ENCODE measurements at places on chromosomes 6 and 20.

DNA sequence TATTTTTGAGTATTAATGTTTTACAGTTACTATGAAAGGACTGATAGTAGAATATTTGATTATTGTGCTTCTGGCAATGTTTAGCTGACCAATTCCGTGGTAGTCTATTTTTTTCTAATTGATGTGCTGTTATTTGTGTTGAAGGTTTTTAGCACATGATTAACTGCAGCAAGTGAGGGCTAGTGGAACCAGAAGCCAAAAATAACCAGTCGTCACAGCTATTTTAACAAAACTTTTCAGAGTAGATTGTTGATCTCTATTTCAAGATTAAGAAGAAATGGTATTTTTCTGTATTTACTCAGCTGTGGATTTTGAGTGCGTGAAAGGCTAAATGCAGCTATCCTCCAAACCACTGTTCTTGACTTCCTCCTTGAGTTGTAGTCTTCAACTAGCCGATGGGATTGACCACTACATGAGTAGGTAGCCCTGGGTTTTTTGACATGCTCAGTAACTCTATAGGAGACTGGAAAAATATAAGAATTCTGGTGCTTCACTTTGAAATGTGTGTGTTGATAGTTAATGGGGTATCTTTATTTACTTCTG lies 258.0 kb downstream of the ZFAND3 start:
- no peak for DNase-seq

GRCh38 chr6:548517-548916 lies 108.4 kb downstream of the HUS1B start:
- no peak for DNase-seq

GRCh38 chr6:27263886-27264285 lies 16.4 kb downstream of the PRSS16 start:
- no peak for DNase-seq

DNA sequence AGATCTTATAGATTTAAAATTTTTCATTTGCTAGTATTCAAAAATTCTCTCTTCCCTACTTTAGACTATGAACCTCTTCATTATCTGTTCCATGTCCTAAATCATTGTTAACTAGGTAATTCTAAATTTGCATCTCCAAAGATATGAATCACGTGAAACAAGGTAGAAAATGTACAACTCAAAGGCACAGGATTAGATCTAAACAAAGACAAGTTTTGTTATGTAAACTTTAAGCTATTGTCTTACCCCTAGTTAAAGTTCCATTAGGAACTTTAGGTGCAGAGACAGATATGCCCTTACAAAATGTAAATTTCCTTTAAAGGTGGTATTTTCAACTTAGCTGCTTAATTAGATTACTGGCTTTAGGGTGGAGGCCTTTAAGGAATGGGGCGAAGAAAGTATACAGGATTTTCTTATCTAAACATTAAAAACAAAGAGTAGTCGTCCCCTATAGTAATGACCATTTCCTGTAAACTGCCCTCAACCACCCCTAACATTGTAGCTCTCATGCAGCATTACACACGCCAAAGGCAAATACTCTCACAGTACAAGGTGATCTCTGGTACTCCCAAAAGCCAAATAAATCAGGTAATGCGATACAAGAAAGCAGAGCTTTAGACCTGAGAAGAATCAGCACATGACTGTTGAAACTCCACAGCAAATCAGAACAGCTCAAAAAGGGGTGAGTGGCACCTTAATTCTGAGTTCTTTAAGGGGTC lies 57.4 kb upstream of the MRAP2 start:
- no peak for DNase-seq

- DNase-seq: peak; percentile 54
Observed at GRCh38 chr20:49851231-49851705, 38.6 kb downstream of the SLC9A8 start.

DNA sequence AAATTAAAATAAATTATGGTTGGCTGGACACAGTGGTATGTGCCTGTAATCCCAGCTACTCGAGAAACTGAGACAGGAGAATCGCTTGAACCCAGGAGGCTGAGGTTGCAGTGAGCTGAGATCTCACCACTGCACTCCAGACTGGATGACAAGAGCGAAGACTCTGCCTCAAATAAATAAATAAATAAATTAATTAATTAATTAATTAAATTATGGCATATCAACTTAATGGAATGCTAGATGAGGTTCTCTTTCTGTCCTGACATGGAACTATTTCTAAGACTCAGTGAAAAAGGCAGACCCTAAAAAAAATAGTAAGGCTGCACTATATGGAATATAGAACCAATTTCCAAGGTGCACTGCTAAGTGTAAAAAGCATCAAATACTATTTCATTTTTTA lies 4.8 kb downstream of the SRPK1 start:
- DNase-seq: no peak

- no peak for DNase-seq
Observed at GRCh38 chr20:23094213-23094896, 8.2 kb upstream of the CD93 start.

DNA sequence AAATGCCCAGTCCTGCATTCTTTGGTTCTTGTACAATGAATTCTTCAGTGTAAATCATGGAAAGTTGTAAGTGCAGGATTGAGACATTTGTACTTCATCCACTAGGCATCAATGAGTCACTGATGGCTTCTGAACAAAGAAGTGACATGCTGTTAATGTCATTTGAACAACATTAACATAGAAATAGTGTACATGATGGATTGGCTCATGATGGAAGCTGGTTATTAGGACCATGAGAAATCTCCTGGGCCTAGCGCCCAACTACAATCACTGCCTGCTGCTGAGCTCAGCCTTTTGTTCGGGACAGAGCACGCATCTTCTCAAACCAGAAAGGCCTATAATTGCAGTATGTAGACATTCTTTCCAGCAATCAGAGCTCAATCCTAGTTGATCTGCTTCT lies 316.8 kb upstream of the TSHZ2 start:
- no peak for DNase-seq

DNA sequence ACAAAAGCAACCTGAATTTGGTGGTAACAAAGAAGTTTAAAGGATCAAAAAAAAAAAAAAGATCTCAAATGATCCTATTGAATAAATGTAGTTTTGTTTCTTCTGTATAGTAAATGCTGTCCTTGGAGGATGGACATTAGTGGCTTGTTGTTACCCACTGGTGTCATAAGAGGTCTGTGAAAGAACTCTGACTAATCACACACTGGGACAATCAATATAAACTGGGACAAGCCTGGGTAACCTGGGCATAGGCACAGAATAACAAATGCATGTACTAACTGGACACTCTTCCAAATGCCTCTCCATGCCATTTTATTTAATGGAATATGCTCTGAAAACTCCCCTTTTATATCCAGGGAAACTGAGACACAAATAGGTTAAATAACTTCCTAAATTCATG lies 241.4 kb downstream of the DOK5 start:
- DNase-seq: no peak

- DNase-seq: no peak
Observed at GRCh38 chr6:15411766-15412165, 165.9 kb downstream of the JARID2 start.

DNA sequence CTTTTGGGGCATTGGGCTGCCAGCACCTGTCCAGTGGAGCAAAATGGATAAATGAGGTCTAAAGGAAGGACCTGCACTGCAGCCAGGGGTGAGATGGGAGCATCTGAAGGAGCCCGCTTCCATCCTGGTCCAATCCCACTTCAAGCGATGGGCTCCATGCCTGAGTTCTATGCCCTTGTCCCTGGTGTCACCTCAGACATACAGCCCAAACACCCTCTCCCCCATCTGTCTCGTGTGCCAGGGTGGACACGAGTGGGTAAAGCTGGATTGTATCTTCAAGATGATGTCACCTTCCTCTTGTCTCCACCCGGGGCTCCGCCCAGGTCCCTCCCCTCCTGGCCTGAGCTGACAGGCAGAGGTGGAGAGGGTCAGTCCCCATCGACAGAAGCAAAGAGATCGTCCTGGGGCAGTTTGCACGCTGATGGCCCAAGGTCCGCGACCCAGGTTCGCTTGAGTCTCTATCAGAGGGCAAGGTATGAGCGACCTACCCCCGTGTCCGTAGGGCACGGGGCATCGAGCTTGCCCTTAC lies 544 bp downstream of the SMIM29 start:
- peak; percentile 66 for DNase-seq

- DNase-seq: no peak
Observed at GRCh38 chr6:1435806-1436205, 46.4 kb downstream of the FOXF2 start.

GRCh38 chr6:115485400-115485799 lies 575.3 kb downstream of the FRK start:
- DNase-seq: no peak

DNA sequence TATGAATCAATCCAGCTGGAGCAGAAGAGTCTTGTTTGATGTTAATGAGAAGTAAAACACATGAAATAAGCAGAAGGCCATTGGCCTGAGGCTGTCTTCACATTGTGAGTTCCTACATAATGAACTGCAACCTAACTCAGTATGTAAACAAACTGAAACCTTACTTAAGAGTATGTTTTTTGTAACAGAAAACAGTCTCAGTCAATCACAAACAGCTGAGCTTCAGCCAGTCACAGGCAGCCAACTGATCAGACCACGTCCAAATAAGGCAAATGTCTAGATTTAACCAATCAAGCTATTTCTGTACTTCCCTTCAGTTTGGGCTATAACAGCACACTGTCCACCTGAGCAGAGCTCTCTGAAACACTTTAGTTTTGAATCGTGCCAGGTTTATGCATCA lies 234.7 kb downstream of the TRDN start:
- DNase-seq: no peak

DNA sequence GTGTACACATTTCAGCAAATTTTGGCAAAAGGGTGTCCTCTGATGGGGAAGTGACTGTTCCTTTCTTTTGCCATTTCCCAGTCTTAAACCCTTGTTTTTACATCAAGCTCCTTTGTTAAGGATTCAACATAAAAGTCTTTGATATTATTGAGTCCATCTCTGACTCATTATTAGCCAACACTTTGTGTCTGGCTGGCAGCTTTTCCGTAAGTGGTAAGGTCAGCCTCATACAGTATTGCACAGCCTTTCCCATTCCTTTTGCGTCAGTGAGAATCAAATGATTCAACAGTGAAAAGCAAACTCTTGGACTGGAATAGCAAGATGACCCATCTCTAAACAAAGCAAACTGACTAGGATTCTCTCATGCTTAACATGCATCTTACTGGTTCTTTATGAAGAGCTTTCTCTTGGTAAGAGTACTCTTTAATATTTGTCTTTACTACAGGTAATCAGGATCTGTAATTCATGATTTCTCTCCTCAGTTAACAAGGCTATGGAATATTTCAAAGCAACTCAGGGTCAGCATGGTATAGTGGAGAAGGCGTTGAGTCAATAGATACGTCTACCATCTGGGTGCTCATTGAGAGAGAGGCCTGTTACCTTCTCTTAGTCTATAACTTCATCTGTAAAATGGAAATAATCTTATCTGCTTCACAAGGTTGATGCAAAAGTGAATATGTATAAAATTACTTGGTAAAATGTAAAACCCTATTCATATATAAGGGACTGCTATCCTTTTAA lies 183.6 kb downstream of the PRL start:
- peak; percentile 53 for DNase-seq

- no peak for DNase-seq
Observed at GRCh38 chr6:15346315-15346714, 100.4 kb downstream of the JARID2 start.

- no peak for DNase-seq
Observed at GRCh38 chr6:132085731-132086130, 134.6 kb upstream of the CCN2 start.

DNA sequence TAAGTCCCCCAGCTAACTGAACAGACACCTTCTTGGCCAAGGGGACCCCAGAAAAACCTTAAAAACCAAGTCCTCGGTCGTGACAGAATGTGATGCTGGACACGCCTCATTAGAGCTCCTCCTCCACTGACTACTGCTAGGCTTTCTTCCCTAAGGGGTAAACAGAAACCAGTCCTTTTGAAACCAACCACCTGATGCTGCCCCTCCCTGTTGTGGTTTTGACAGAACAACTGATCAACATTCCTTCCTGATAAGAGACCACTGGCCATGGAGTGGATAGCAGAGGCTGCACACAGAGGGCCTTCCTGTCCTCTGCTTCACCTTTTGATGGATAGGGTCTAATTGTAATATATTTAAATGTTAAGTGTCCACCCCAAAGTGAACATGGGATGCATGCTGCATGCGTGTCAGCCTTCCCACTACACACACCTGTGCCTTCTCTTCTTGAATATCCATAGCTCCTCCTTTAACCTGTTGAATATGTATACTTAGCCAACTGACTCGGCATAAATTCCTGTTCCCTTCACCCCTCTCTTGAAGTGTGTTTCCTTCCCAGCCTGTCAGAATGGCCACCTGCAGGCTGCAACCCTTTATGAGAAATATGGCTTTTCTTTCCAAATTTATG lies 27.9 kb upstream of the SLC2A12 start:
- no peak for DNase-seq

GRCh38 chr6:103277936-103278335 lies 1581.8 kb downstream of the HACE1 start:
- no peak for DNase-seq

GRCh38 chr20:62083312-62083711 lies 17.6 kb upstream of the TAF4 start:
- no peak for DNase-seq

DNA sequence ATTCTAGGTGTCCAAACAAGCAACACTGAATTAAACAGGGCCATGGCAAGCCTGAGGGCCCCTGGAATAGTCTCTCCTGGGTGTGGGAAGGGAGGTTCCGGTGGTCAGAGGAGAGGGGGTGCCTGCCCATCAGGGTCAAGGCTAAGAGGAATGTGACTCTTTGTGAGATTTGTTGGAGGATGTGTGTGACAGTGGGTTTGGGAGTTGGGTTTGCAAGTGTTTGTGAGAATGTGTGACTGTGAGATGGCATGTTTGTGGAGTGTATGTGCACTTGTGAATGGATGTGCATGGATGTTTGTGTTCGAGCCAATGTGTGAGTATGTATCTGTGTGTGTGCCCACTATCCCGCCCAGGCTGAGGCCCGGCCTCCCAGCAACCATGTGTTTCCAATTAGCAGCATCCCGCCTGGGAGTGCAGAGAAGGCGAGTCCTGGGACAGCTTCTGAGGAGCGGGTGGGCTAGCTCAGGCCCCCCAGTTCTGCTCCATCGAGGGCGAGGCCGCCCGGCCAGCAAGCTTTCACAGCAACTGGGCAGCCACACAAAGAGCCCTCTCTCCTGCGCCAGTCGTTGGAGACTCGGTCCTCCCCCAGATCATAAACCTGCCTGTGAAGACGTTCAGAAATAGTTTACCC lies 12.6 kb downstream of the FOXC1 start:
- no peak for DNase-seq

DNA sequence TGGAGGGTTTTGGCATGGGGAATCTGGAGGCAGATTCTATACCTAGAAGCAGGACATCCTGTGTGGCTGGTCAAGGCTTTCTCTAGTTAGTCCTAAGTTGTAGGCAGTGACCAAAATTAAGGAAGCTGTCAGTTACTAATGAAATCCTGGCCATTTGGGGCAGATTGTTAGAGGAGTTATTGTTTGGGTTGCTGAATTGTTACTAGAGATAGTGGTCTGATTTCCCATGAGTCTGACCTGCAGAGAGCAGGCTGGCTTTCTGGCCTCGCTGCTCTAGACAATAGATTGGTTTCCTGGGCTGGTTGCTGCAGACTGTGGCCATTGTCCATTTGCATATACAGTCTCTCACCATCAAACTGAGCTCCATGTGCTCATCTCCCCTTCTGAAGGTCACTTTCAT lies 205.0 kb upstream of the SASH1 start:
- no peak for DNase-seq

GRCh38 chr20:38519426-38519825 lies 46.8 kb downstream of the RALGAPB start:
- DNase-seq: no peak

GRCh38 chr6:159978291-159979135 lies 9.6 kb downstream of the IGF2R start:
- no peak for DNase-seq

- no peak for DNase-seq
Observed at GRCh38 chr6:161584051-161584450, 310.2 kb upstream of the AGPAT4 start.

Measured in suppressor macrophage treated with lipopolysaccharide for 4 hours (primary cell).